ENCODE measurements at places on chromosomes 7 and 10. TPM values are rescaled to one million over a fixed set of nuclear protein-coding genes. Genes with fewer than 3 reads are reported as not detected.

GRCh38 chr10:86756511-86757112 lies at the start of gene BMPR1A:
Gene BMPR1A (plus strand): TSS chr10:86756619. CDS start chr10:86876019, 119,400 bp downstream.
- no peaks in the 10 kb centered on the region for H3K27me3 ChIP-seq
- peak within 1 kb of the TSS; percentile 96 for H3K27ac ChIP-seq
- H3K4me1 ChIP-seq, result peaks cover 7% of the 10 kb centered on the region
- no peaks in the 10 kb centered on the region for H3K36me3 ChIP-seq
- no peak for DNase-seq
- peak within 1 kb of the TSS; percentile 74 for H3K4me3 ChIP-seq

- no peaks in the 10 kb centered on the region for H3K27me3 ChIP-seq
- no peak overlapping the region for H3K27ac ChIP-seq
- DNase-seq, result no peak
- H3K4me1 ChIP-seq, result no peaks in the 10 kb centered on the region
- H3K36me3 ChIP-seq, result peaks cover 3% of the 10 kb centered on the region
Observed at GRCh38 chr10:119060107-119060506, 20.5 kb downstream of the EIF3A start.

DNA sequence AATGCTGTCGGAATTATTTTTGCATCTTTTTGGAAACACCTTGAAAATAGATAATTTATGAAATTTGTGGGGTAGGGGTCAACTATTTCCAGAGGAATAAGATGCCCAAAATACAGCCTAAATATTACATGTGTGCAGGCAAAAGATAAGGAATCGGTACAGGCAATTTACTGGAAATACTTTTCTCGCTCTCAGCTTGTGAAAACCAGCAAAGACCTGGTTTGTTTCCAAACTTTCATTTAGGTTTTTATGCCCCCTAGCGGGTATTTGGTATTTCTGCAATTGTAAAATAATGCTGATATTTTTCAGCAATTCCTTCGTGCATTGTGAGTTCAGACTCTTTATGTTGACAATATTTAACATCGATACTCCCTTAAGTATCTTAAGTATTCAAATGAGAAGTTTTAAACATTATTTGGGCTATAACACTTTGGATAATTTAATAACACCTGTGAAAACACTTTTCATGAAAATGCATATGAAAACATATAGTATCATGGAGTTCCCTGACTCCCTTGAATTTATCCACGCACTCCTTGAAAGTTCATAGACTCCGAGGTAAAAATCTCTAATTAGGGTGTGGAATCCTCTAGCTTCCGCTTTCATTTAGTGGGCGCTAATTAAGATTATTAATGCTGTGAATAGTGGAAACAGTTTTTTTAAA lies 132.4 kb downstream of the TSPAN12 start:
- no peaks in the 10 kb centered on the region for H3K27me3 ChIP-seq
- no peak for DNase-seq
- no peaks in the 10 kb centered on the region for H3K36me3 ChIP-seq
- H3K27ac ChIP-seq, result no peak overlapping the region
- H3K4me1 ChIP-seq, result peaks cover 1% of the 10 kb centered on the region
- H3K4me3 ChIP-seq, result no peak overlapping the region

DNA sequence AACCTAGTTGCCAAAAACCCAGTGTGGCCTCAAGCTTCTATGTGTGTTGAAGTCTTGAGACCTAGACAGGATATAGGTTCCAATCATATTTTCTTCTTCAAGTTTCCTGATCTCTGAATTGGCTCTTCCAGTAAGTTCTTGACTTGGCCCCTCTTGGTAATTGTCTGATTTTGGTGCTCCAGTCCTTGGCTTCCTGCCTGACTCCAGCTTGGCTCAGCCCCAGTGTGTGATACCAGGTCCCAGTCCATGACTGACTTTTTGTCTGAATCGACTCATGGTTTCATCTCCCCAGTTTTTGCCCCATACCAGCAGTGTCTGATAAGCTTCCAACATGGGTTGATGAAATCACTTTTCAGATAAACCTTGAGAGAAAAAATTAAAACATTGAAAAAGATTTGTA lies 72.3 kb downstream of the FAS start:
- DNase-seq, result peak; percentile 73
- no peaks in the 10 kb centered on the region for H3K36me3 ChIP-seq

DNA sequence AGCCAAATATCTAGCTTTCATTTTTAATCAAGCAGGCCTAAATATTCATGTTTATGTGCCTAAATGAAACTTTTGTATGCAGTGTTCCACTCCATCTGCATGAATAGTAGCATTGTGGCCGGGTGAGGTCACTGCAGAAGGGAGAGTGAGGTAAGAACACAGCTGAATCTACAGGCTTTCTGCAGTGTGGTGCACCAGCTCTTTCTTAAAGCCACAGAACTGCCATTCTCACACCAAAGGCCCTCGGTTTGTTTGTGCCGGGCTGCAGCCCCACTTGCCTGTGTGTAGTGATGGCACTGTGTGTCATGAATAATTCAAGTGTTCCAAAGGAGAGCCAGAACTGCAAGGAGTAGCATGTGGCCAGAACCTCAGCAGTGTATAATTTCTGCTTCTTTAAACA lies 204.1 kb downstream of the TRIL start:
- no peaks in the 10 kb centered on the region for H3K36me3 ChIP-seq
- H3K4me3 ChIP-seq, result no peak overlapping the region
- no peaks in the 10 kb centered on the region for H3K4me1 ChIP-seq

- H3K27me3 ChIP-seq, result no peaks in the 10 kb centered on the region
- H3K27ac ChIP-seq, result no peak overlapping the region
- no peaks in the 10 kb centered on the region for H3K36me3 ChIP-seq
- no peak for DNase-seq
- H3K4me1 ChIP-seq, result no peaks in the 10 kb centered on the region
- H3K4me3 ChIP-seq, result no peak overlapping the region
Observed at GRCh38 chr10:72567421-72567820, 58.5 kb downstream of the MICU1 start.

DNA sequence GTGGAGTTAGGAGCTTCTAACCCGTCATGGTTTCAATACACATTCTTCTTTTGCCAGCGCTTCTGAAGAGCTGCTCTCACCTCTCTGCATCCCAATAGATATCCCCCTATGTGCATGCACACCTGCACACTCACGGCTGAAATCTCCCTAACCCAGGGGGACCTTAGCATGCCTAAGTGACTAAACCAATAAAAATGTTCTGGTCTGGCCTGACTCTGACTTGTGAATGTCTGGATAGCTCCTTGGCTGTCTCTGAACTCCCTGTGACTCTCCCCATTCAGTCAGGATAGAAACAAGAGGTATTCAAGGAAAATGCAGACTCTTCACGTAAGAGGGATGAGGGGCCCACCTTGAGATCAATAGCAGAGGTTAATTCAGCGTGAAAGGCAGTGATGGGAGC lies 22.4 kb downstream of the PRSS2 start:
- no peaks in the 10 kb centered on the region for H3K27me3 ChIP-seq
- no peak overlapping the region for H3K4me3 ChIP-seq
- H3K27ac ChIP-seq, result no peak overlapping the region
- DNase-seq, result no peak
- H3K4me1 ChIP-seq, result no peaks in the 10 kb centered on the region

DNA sequence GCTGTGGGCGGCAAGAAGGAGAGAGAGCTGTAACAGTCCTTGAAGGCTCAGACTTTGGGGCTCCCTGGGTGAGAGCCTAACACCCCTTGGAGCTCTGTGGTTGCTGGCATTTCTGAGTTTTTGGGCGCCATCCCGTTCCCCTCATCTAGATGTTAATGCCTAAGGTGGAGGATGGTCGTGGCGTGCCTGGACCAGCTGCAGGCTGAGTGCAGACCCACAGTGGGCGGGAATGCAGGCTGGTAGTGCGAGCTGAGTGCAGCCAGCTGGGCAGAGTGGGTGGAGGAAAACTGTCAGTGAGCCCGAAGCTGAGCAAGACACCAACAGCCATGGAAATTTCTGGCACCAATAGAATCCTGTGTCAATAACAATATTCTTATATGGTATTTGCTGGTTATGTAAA lies 403.0 kb downstream of the ANKRD7 start:
- no peak overlapping the region for H3K4me3 ChIP-seq
- H3K4me1 ChIP-seq, result no peaks in the 10 kb centered on the region
- no peaks in the 10 kb centered on the region for H3K27me3 ChIP-seq

- H3K4me1 ChIP-seq, result no peaks in the 10 kb centered on the region
- DNase-seq, result no peak
- H3K27ac ChIP-seq, result no peak overlapping the region
- no peaks in the 10 kb centered on the region for H3K27me3 ChIP-seq
- no peak overlapping the region for H3K4me3 ChIP-seq
Observed at GRCh38 chr10:63515002-63515763, 6.0 kb upstream of the REEP3 start.

GRCh38 chr7:79290841-79291497 lies 162.5 kb downstream of the MAGI2 start:
- no peak for DNase-seq
- H3K27ac ChIP-seq, result no peak overlapping the region
- H3K4me1 ChIP-seq, result no peaks in the 10 kb centered on the region
- no peaks in the 10 kb centered on the region for H3K27me3 ChIP-seq
- no peak overlapping the region for H3K4me3 ChIP-seq
- H3K36me3 ChIP-seq, result no peaks in the 10 kb centered on the region

DNA sequence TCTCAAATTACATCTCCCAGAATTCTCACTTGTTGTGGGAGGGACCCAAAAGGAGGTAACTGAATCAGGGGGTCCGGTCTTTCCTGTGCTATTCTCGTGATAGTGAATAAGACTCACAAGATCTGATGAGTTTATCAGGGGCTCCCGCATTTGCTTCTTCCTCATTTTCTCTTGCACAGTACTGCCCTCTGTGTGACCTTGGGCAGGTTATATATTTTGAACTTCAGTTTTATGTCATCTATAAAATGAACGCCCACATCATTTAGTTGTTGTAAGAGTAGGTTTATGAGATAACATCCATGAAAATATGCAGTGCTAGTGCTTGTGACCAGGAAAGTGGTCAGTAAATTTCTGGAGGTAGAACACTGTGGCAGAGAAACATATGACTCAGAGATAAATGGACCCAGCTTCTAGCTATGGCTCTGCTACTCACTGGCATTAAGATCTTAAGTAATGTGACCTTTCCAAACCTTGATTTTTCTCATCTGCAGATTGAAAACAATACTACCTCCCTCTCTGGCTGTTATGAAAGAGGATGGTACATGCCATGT lies 44.3 kb downstream of the SCRN1 start:
- no peaks in the 10 kb centered on the region for H3K27me3 ChIP-seq
- H3K36me3 ChIP-seq, result no peaks in the 10 kb centered on the region
- H3K4me3 ChIP-seq, result no peak overlapping the region
- no peaks in the 10 kb centered on the region for H3K4me1 ChIP-seq

- H3K27me3 ChIP-seq, result no peaks in the 10 kb centered on the region
- DNase-seq, result no peak
- H3K4me3 ChIP-seq, result no peak overlapping the region
- H3K36me3 ChIP-seq, result no peaks in the 10 kb centered on the region
Observed at GRCh38 chr10:59000162-59000825, 176.1 kb upstream of the PHYHIPL start.

DNA sequence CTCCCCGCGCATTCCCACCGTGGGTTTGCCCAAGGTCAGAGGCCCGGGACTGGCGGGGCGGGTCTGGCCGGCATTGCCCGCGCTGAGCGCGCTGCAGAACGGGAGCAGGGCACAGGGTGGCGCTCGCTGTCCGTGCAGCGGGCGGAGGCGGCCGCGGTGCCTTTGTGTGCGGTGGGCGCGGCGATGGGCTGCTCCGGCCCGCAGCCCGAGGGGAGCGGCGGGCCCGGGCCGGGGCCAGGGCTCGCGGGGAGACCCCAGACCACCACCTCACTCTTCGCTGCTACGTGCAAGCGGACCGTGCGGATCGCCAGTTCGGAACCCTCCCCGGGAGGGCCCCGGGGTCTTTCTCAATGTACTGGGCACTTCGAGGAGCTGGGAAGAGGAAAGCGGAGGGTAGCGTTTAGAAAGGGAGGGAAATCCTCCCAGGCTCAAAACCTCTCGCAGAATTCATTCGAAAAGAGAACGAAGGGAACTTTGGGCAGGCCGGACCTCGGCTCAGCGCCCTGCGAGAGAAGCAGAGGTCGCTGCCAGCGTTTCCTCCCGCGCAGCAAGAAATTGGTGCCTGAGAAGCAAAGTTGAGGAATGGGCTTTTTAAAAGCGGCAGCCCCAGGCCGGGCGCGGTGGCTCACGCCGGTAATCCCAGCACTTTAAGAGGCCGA lies 8.5 kb downstream of the SP8 start:
- H3K27me3 ChIP-seq, result peaks cover 2% of the 10 kb centered on the region
- H3K36me3 ChIP-seq, result no peaks in the 10 kb centered on the region
- peaks cover 1% of the 10 kb centered on the region for H3K4me1 ChIP-seq
- H3K4me3 ChIP-seq, result no peak overlapping the region
- no peak for DNase-seq
- H3K27ac ChIP-seq, result no peak overlapping the region

DNA sequence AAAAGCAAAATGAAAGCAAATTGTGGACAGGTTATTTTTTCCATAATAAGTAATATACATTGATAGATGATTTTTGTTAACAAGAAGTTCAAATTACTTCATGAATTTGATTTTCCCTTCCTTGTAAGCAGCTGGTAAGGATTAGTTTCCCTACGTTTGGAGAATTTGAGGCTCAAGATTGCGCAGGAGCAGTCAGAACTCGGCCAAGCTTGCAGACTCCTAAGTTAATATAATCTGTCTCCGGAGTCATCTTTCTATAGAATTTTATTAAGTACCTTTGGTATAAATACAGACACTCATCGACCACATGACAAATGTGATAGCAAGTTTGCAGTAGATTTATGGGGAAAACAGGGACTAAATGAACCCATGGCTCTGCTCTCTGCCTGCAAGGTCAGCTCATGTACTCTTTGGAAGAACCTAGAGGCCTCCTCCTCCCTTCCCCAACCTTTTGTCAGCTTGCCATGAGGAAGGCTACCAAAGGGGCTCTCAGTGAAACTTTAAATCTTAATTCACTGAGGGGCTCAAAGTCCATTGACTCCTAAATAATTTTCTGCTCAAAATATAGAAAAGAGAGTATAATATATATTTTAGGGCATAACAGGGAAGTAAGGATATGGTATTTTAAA lies 89.2 kb upstream of the CTTNBP2 start:
- H3K27ac ChIP-seq, result no peak overlapping the region
- H3K27me3 ChIP-seq, result no peaks in the 10 kb centered on the region
- peaks cover 2% of the 10 kb centered on the region for H3K4me1 ChIP-seq
- no peak overlapping the region for H3K4me3 ChIP-seq

Gene SPDYE2
- total RNA-seq, result 0.47 TPM

Gene TRPV5
- total RNA-seq, result not detected

Gene CLRN3
- 0.24 TPM for total RNA-seq

Gene SFMBT2
- total RNA-seq, result 25.1 TPM

Gene SPDYE16
- 0.11 TPM for total RNA-seq

Gene CPXM2
- total RNA-seq, result 14.6 TPM

Gene KIAA1549
- total RNA-seq, result 1.3 TPM

Gene AASS
- total RNA-seq, result 70.4 TPM

Gene UNCX
- total RNA-seq, result not detected

Gene FFAR4
- not detected for total RNA-seq

Gene OPN1SW
- total RNA-seq, result not detected

Measured in ovary (tissue), 10 donors.